Esophagus mucosa (tissue), 1 donor: ENCODE measurements at places on chromosomes 3 and 15. TPM values are rescaled to one million over a fixed set of nuclear protein-coding genes. Genes with fewer than 3 reads are reported as not detected.

DNA sequence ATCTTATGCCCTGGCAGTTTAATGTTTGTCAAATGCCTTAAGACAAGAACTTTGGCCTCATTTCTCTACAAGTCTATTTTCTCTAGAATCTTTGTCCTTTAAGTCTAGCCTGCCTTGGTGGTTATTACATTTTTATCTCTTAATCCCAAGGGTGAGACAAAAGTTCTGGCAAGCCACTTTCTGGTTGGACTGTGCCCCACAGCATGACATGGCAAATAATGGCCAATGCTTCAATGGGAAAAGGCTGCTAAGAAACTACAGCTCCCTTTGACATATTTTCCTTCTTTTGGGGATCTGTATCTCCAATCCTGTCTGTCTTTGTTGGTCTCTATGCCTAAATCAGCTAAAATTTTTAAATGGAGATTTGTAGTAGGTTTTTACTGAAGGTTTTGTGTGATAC lies 181.6 kb upstream of the MBNL1 start:
- ATAC-seq: no peak

- ATAC-seq: no peak
Measured at GRCh38 chr3:29827756-29828155, 546.9 kb downstream of the RBMS3 start.

DNA sequence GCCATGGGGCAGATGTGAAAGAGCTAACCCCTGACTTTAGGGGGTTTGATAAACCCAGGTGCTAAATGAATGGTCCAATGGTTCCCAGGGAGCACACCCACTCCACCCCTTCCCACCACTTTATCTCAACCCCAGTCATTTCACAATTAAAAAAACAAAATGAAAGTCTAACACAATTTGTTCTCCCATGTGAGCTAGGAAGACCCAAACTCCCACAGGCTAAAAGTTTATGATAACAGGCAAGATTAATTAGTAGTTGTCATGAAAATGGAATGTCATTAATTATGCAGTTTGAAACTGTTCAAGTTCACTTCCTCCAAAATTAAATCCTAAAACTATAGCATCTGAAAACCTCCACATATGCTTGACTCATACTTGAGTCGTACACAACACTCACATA lies 63.3 kb upstream of the TPM1 start:
- no peak for ATAC-seq

DNA sequence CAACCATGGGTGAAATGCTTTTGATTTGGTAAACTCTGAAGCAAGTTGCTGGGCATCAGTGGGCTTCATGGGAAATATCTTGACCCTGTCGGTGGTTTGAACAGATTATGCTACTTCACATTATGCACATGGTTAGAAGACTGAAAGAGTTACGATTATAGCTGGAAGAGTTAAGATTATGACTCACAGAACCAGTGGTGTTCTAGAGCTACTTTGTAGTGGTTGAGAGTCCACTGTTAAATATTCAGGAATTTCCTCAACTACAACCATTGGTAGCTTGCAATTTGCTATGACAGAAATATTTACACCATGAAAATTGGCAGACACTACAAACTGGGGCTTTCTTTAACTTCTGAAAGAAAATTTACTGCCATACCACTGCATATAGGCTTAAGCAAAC lies 99.3 kb downstream of the GADL1 start:
- ATAC-seq: no peak

GRCh38 chr3:51715231-51715976 lies 8.5 kb downstream of the GRM2 start:
- ATAC-seq: no peak

The FANCI gene
- total RNA-seq: 24.4 TPM

The FANCD2OS gene
- total RNA-seq: not detected

The COL6A5 gene
- total RNA-seq: 0.16 TPM

The ACP3 gene
- total RNA-seq: 57.5 TPM
